ENCODE measurements at places on chromosomes 6 and 20.

- no peak for DNase-seq
These were observed 69.3 kb downstream of the CEBPB start for GRCh38 chr20:50259705-50260478.

DNA sequence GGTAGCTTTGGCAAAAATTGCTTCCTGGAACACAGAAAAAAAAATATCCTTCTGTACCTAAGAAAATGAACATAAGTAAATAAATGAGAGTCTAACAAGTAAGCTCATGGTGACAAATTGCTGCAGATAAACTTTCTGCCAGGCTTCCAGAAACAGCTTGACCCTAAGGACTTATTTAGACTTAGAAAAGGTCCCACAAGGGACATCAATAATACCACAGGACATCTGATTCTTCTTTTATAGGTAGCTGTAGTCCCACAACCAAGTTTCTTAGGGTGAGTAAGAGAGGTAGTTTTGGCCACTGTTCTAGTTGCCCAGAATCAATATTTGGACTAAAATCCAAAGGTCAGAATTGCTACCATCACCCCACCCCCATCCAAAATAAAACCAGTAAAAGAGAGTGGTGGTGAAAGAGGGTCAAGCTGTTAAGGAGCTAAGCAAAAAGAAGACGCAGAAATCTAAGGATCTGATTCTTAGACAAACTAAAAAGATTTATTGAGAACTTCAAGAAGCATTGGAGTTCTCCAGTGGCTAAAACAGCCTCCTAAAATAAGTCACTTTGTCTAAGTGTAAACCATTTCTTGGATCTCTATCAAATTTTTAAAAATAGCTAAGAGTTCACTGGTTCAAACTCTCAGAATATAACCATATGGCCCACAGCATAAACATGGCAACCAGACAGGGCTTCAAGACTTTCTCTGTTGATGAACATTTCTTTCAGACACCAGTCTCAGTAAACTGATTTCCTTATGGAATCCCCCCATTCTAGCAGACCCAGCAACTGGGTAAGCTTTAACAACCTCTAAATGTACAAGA is 180.6 kb downstream of the PTPRK start:
- no peak for DNase-seq

DNA sequence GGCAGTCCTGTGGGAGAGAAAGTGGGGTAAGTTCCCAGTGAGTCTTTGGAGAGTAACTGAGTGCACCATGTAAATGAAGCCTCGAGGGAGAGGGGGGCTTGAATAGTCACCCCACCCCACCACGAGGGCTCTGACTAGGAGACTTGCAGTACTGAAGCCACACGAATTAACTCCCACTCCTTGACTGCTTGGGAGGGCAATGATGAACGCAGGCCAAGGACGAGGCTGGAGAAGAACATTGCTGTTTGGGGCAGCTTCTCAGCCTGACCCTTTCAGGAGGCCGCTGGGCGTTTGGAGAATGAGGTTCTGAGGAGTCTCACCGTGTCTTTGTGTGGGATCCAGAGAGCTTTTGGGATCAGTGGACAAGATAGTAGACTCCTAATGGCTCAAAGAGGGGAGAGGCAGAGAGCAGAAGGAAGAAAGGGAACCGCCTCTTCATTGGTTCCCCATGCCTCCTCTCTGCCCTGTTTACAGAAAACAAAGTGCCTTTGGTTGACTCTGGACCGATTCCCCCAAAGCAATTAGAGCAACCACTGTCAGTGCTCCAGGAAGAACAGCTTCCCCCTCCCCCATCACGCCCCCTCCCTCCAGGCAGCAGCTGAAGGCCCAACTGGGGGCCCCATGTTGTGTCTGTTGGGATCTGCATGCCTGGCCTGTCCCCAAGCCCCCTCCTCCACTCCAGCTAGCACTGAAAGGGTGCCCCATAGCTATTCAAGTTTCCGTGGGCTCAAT is 41.7 kb upstream of the CDKN1A start:
- DNase-seq, result no peak

DNA sequence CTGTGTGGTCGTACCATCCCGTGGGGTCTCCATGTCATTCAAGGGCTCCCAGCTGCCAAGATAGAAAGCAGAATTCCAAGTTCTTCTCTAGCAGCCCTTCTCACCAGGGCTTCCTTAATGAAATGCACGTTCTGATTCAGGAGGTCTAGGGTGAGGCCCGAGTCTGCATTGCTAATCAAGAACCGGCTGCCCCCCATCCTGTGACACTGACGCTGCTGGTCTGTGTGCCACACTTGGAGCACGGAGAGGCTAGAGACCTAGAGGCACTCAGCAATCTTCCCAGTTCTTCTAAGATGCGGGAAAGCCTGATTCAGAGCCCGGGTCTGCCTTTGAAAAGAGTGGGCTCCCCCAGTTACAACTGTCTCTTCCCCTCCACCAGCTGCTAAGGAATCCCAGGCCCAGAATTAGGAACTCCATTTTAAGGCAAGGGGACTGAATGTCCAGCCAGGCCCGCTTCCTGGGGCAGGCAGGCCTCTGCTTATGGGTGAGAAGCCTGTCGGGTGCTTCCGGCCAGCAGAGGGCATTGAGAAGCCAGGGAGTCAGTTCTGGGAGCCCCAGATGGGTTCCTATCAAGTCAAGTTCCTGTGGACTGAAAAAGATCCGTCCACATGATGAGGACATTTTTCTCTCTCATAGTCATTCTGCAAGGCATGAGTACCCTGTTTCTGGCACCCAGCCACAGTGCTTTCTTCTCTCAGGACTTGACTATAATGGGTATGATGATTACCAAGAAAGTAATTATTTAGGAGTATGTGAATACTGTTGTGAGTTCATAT is 69.8 kb upstream of the RIN2 start:
- no peak for DNase-seq

- DNase-seq, result peak; percentile 20
These were observed 1088.2 kb upstream of the CITED2 start for GRCh38 chr6:140462453-140463311.

- no peak for DNase-seq
These were observed 437 bp upstream of the CDKAL1 start for GRCh38 chr6:20533746-20534294.

DNA sequence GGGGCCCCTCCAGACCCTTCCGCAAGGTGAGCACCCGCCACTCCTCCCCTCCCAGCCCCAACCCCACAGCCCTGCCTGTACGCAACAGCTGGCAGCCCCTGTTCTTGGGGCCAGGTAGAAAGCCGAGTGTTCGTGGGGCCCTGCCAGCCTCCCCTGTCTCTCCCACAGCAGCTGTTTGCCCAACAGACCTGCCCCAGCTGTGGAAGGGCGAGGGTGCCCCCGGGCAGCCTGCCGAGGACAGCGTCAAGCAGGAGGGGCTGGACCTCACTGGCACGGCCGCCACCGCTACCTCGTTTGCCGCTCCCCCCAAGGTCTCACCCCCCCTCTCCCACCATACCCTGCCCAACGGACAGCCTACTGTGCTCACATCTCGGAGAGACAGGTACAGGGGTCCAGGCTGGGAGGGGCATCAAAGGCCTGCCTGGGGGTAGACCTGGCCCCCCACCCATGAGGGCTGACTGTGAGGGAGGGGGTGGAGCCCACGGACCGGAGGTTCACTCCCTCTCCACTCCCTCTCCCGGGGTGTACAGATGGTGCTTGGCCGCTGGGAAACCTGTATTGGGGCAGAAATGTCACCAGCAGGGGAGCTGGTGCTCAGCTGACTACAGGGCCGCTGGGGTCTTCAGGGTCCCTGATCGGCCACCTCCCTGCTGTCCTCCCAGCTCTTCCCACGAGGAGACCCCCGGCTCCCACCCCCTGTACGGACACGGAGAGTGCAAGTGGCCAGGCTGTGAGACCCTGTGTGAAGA is 41.1 kb downstream of the FOXP4 start:
- no peak for DNase-seq

- no peak for DNase-seq
These were observed 62.6 kb upstream of the PMEPA1 start for GRCh38 chr20:57772349-57772964.

DNA sequence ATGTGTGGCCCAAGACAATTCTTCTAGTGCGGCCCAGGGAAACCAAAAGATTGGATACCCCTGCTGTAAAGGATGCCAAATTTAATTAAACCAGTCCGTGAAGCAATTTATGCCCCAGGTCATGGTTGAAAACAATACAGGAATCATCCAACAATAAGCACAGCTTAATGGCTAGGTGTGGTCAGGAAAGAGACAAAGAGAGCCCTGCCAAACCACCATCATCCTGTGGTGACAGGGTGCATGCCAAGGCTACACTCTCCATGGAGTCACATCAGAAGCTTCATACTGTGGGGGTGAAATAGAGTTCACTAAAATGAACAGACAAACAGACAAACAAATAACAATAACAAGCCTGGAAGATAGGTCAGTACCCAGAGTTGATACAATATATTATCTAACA is 62.7 kb downstream of the DZANK1 start:
- no peak for DNase-seq

DNA sequence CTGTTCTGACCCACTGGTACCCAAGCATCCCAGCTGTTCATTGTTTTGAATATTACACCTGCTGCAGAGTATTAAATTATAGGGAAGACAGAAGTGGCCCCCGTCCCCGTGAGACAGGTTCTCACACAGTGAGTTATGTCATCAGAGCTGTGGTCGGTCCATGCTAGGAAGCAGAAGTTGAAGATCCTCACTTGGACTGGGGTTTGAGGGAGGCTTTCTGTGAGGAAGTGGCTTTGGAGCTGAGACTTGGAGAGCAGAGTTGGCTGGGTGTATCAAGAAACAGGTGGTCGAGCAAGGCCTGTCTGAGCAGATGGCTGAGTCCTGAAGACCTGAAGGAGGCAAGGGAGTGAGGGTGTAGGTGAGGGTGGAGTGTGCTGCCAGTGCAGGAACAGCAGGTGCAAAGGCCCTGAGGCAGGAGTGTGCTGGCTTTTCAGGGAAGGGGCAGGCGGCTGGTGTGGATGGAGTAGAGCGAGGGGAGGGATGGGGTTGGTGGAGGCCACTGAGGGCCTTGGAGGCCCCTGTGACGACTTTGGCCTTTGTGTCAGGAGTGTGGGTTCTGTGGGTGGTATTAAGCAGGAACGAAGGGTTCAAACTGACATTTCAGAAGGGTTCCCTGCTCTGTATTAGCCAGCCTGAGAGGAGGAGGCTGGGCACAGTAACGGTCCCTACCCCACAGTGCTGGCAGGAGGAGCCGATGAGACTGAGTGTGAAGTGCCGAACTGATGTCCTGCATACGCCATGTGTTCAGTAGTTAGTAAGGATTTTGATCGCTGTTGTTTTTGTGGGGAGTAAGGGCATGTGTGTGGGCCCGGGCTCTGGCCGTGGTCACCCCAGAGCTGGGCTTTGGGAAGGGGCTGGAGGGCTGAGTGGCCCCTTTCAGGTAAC is 11.8 kb downstream of the SRC start:
- no peak for DNase-seq

- DNase-seq, result no peak
These were observed 18.2 kb upstream of the RBL1 start for GRCh38 chr20:37114012-37114411.

GRCh38 chr6:40958738-40959137 is 80.3 kb downstream of the UNC5CL start:
- no peak for DNase-seq

- DNase-seq, result no peak
These were observed 14.9 kb downstream of the IL17A start for GRCh38 chr6:52201046-52201445.

- no peak for DNase-seq
These were observed 15.2 kb upstream of the GUCA1A start for GRCh38 chr6:42158011-42158410.

DNA sequence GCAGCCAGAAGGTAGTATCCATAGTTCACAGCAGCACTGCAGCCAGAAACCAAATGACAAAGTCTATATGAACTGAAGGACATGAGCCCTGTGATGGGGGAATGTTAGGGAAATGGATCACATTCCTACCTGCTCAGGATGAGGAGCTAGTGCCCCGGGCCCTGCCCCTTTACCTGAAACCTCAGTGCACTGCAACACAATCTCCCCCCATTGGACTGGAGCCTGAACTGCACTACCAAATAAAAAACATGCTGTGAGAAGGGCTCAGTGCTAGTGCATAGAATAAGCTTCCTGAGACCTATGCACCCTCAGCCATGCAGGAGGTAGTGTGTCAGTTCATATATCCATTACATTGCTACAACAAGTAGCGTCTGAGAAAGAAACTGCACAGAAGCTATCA is 477.8 kb downstream of the HACE1 start:
- no peak for DNase-seq

DNA sequence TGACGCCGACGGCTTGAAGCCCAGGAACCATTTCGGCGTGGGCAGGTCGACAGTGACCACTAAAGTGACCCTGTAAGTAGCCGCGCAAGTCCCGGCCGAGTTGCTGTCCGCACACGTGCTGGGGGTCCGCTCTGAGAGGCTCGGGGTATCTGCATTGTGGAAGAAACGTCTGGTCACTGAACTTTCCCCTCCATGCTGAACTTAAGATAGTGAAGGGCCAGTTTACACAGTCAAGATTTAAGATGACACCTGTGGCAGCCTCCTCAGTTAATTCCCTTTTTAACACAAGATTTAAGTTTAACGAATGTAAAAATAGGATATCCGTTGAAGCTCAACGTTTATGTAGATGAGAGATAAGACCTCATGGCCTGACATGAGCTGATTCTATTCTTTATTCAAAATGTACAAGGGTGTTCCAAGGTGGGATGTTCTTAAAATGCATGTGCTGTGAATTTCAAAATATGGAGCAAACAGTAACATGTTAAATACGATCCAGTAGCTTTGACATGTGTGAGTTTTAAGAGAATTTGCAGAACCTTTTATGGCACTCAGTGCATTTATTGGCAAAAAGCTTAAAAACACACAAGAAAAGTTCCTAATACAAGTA is 116.2 kb downstream of the RTN4IP1 start:
- DNase-seq, result no peak

DNA sequence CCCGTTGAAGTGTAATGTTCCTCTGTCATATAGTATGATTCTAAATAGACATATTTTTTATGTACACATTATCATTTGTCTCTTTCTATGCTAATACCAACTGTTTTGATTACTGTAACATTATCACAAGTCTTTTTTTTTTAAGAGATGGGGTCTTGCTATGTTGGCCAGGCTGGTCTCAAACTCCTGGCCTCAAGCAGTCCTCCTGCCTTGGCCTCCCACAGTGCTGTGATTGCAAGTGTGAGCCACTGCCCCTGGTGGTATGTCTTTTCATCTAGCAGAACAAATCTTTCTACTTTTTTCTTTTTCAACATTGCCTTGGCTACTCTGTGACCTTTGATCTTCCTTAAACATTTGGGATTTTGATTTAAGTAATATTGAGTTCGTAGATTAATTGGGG is 57.7 kb downstream of the SLX4IP start:
- no peak for DNase-seq

GRCh38 chr20:62337558-62338293 is 29.4 kb downstream of the LAMA5 start:
- no peak for DNase-seq

- DNase-seq, result no peak
These were observed 260.0 kb downstream of the MMUT start for GRCh38 chr6:49202924-49203536.

DNA sequence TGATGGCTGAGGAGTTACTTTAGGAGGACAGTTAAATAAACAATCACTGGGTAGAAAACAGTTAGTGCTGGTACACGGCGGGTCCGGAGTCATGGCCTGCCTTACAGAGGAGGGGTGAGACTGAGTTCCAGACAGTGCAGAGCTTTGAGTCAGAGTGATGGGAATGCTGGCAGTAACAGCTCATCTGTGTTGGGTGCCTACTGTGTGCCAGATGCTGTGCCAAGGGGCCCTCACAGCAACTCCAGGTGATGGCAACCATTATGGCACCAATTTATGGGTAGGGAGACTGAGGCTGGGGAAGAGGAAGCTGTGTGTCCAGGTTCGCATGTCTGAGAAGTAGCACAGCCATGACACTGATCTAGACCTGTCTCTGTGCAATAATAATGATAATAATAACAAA is 132.6 kb downstream of the CEBPB start:
- DNase-seq, result no peak

Measured in urinary bladder (tissue), 4 donors.